H9 (cell line): ENCODE measurements at places on chromosomes 6 and 20.
A peak's percentile ranks its signal among the peaks of the same experiment; 100 is the strongest.

- DNase-seq: peak; percentile 28
Observed at GRCh38 chr6:63476302-63476701, 96.0 kb upstream of the LOC128125822 start.

- DNase-seq: no peak
Observed at GRCh38 chr20:40584130-40584809, 104.8 kb downstream of the MAFB start.

DNA sequence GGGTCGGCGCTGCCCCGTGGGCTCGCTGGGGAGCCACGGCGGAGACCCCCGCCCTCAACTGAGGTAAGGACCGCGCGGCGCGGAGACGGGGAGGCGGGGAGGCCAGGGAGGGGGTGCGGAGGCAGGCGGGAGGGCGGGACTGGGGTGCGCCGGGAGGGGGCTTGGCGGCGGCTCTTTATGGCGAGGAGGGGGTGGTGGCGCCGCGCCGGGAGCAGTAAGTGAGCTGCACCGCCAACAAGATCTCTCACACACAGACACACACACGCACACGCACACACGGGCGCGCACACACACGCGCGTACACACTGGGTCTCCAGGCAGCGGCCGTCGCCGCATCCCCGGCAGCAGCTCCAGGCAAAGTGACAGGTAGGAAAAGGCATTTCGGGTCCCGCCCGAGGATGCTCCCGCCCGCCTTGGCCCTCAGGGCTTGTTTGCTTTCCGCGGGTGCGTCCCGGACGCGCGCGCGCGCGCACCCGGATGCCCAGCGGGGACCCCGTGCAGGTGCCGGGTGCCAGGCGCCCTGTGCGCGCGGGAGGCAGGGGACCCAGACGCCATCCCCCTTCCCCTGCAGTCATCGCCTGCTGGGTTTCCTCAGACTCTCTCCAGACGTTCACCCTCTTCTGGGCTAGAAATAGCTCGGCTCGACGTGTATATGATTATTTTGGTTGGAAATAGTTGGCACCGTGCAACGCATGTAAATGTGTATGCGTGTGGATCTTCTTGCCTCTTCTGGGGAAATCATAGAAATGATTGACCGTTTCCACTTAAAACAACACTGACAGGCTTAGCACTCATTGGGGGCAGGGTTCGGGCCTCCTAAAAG is at the start of gene PLCB4:
Gene PLCB4, plus strand, starts transcription at position 247 of the 823 bp plus-strand sequence. CDS start 238,728 bp downstream, outside the sequence.
- DNase-seq: peak; percentile 57

- DNase-seq: no peak
Observed at GRCh38 chr20:4083098-4083865, 67.9 kb upstream of the RNF24 start.

GRCh38 chr6:152170702-152171667 is 363.5 kb downstream of the ESR1 start:
- no peak for DNase-seq

GRCh38 chr6:106820412-106820852 is 154.1 kb downstream of the CD24 start:
- DNase-seq: no peak

GRCh38 chr6:3280866-3281465 is 22.2 kb downstream of the PSMG4 start:
- no peak for DNase-seq
